KBM-7 (cell line): ENCODE measurements at places on chromosomes 7 and 10.

DNA sequence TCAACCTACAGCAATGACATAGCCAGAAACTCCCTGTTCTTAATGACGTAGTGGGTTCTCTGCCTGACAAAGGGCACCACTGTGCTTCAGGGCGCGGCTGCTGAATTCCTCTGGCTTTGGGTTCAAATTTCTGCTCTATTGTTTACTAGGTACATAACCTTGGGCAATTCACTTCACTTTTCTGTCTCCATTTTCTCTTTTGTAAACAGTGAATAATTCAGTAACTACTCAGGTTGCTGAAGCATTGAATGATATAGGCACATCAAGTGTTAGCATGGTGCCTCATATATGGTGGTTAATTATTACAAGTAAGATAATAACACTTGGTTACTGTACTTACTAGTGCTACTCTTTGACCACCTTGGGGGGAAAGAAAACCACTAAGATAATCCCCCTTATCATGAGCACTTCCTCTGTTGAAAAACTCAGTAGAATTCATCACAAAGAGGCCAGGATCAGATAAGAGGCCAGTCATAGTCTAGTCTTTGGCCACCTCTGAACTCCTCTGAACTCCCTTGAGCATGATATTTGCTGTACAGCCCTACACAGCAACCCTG, 92.0 kb upstream of the AHR start:
- peak; percentile 73 for DNase-seq

DNA sequence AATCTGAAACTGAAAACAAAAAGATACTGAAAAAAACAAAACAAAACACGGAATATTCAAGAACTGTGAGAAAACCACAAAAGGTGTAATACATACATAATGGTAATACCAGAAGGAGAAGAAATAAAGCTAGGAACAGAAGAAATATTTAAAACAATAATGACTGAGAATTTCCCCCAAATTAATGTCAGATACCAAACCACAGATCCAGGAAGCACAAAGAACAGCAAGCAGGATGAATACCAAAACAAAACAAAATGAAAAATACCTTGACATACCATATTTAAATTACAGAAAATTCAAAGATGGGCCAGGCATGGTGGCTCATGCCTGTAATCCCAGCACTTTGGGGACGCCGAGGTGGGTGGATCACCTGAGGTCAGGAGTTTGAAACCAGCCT, 57.7 kb upstream of the PARD3 start:
- DNase-seq = no peak

DNA sequence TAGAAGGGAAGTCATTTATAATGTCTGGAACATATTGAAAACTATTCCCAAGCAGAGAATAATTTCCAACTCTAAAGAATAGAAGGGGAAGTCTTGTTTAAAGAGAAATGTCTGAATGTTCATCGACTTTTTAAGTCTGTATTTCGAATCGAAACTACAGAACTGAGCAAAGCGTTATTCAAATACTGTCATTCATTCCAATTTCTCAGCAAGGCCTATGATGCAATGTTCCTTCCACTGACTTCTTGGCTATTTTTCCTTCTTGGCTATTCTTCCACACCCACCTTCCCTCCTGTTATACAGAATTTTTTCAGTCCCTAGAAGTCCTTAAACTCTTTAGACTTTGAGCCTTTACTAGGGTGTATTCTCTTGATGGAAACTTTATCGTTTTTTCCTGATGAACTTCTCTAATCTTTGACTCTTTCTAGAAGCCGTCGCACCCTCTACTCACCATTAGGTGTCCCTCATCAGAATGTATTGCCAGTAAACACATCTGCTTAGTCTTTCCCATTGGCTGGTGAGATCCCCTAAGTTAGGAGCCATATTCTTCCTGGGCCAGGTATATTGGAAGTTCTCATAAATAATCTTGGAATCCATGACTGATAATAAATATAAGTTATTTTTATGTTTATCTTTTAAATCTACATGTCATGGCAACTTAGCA, 235.7 kb upstream of the CCDC6 start:
- no peak for DNase-seq

- no peak for DNase-seq
Measured at GRCh38 chr10:24723386-24723787, 300 bp downstream of the ARHGAP21 start.

DNA sequence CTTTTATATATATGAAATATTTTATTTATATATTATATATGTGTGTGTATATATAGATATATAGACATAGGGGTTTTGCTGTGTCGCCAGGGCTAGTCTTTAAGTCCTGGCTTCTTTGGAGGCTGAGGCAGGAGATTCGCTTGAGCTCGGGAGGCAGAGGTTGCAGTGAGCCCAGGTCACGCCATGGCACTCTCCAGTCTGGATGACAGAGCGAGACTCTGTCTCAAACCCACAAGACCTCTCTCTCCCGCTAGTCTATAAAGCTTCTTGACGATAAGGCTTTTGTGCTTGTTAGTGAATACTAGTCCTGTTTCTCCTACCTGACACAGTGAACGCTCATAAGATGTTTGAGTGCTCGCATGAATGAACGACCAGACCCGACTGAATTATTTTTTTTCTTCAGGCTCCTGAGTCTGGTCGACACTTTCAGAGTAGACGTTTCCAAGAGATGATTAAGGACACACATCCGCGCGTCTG, 577 bp upstream of the DDX21 start:
- no peak for DNase-seq

- no peak for DNase-seq
Measured at GRCh38 chr7:94115316-94115715, 111.2 kb upstream of the BET1 start.

DNA sequence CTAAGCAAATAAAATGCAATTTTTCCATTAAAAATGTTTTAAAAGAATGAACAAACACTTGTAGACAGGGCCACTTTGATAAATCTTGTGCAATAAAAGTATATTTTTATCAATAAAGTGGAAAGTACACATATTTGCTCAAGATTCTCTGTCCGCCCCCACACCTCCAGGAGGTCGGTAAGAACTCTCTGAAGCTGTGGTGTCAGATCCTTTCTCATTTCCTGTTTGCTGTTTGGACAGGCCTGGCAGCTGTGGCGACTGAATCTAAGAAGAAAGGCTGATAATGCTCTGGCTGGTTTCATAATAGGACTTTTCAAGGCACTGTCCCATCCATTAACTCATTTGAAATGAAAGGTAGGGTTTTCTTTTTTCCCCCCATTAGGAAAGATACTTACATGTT, 15.3 kb upstream of the ASB4 start:
- DNase-seq = peak; percentile 61

- DNase-seq = no peak
Measured at GRCh38 chr10:47160967-47161366, 139.0 kb upstream of the GDF10 start.

- DNase-seq = peak; percentile 87
Measured at GRCh38 chr10:26481914-26482550, 43.9 kb downstream of the APBB1IP start.

GRCh38 chr10:29287635-29288034, 1.2 kb upstream of the LYZL1 start:
- no peak for DNase-seq

GRCh38 chr7:11899247-11899646, 67.2 kb upstream of the THSD7A start:
- no peak for DNase-seq

- DNase-seq = no peak
Measured at GRCh38 chr10:36182179-36182566, 540.1 kb upstream of the FZD8 start.

DNA sequence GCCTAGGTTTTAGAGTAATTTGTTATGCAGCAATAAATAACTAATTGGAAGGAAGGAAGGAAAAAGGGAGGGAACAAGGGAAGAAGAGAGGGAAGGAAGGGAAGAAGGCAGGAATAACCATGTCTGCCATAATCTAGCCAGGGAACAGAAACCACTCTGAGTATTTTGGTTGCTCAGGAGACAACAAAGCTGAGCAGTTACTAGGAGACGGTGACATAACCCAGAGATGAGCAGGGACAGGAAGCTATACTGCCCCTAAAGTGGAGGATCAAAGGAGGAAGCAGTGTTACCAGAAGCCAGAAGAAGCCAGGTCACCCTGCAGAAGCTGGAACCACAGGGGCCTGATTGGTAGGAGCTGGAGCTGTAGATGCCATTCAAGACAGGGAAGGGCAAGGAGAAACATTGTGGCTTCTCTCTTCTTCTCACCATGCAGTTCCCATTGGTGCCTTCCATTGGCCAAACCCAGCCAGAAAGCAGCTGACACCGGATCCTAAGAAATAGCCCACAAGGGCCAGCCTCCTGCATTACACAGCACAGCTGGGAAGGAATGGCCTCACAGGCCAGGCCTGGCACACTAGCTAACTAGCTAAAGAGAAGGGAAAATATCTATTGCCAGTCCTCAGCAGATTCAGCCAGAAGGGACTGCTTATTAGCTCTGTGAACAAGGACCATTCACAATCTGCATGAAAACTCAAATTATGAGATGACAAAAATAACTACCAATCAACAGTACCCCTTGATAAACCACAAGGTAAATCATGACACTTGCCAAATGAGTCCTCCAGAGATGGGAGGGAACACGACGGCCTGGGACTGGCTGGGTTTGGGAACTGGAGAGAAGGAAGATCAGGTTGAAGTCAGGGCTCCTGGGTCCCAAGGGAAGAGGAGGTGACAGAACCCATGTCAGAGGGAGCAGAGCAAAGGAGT, 184.5 kb upstream of the NFE2L3 start:
- peak; percentile 53 for DNase-seq

- DNase-seq = no peak
Measured at GRCh38 chr10:48459270-48460150, 145.4 kb downstream of the ARHGAP22 start.

- DNase-seq = peak; percentile 92
Measured at GRCh38 chr10:104254493-104255310, at the start of gene GSTO1. Gene GSTO1, plus strand, starts transcription at chr10:104254892. Its CDS starts 37 bp downstream, at chr10:104254929.

GRCh38 chr7:121744319-121744718, 128.6 kb upstream of the PTPRZ1 start:
- no peak for DNase-seq

GRCh38 chr10:104252368-104252767, 2.3 kb upstream of the GSTO1 start:
- no peak for DNase-seq

GRCh38 chr7:2017914-2018568, 214.7 kb downstream of the MAD1L1 start:
- no peak for DNase-seq

DNA sequence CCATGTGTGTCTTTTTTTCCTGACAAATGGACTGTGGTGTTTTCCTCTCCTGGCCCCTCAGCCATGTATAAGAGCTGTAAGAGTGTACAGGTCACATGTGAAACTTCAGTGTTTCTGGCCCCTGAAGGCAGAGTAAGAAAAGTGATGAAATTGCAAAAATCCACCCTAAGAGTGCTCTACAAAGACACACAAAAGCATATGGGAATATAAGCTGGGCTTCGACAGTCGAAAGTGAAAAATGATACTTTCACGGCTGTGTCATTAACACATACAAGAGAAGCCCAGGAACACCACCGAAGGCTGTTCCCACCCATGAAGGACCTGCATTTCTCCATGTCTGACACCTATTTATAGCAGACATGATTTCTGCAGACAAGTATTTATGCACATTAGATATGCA, 192.2 kb downstream of the PARD3 start:
- no peak for DNase-seq

DNA sequence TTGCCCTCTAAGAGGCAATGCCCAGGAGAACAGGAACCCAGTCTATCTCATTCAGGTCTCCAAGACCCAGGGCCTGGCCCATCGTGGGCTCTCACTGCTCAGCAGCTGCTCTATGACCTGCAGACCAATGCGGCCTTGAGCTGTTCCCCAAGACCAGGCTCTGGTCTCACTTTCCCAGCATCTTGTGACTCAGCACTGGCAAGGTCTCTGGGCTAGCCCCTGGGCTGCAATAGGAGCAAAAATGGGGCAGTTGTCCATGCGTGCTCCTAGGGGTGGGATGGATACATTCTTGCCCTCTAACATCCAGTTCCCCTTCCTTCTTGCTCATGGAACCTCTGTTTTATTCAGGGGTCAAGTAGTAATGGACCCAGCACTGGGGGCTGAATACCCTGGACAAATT, 13.5 kb downstream of the GCK start:
- DNase-seq = no peak

- DNase-seq = no peak
Measured at GRCh38 chr7:70492625-70493024, 639.3 kb upstream of the GALNT17 start.

GRCh38 chr7:8185926-8186683, 75.9 kb downstream of the ICA1 start:
- peak; percentile 65 for DNase-seq
